ENCODE measurements at places on chromosomes 12 and 14.

DNA sequence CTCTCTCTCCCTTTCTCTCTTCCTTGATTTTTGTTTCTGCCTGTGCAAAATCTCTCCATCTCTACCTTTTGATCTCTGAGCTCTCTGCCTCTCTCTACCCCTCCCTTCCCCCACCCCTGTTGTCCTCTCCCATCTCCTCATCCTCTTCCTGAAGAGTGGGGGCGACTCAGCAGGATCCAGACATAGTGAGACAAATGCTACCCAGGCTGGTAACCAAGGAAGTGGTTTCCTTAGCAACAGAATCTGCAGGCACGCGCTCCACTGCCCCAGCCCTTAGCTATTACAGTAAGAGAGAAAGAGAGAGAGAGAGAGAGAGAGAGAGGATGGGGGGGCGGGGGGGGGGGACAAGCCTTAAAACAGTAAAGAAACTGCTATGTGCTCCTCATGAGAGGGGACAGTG lies 85.6 kb downstream of the CMKLR1 start:
- DNase-seq, result no peak

DNA sequence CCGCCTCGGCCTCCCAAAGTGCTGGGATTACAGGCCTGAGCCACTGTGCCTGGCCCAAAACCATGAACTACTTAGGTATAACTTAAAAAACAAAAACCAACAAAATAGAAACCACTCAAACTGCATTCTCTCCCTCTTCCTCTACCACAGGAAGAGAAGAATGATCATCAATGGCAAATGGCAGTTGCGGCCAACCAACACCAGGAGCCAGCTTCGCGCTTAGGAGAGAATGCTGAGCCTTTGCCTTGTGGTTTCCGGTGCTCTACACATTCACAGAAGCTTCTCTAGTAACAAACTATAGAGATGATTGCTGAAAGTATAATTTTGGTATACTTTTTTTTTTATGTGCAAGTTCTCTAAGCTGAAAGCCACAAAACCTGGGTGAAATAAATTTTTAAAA lies 17.1 kb downstream of the CATSPERB start:
- peak; percentile 3 for DNase-seq

GRCh38 chr12:65631621-65632111 lies 192.6 kb upstream of the HMGA2 start:
- DNase-seq, result no peak

GRCh38 chr12:110042264-110042663 lies 6.1 kb downstream of the C12orf76 start:
- no peak for DNase-seq

DNA sequence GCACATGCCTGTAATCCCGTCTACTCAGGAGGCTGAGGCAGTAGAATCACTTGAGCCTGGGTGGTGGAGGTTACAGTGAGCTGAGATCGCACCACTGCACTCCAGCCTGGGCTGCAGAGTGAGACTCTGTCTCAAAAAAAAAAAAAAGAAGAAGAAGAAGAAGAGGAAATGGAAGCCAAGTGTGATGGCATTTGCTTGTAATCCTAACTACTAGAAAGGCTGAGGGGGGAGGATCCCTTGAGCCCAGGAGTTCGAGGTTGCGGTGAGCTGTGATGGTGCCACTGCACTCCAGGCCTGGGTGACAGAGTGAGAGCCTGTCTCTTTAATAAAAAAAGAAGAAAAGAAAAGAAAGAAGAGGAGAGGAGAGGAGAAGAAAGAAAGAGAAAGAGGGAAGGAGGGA lies 52.1 kb downstream of the LGMN start:
- DNase-seq, result no peak

- no peak for DNase-seq
Measured at GRCh38 chr12:76470028-76470939, 89.3 kb downstream of the OSBPL8 start.

- DNase-seq, result no peak
Measured at GRCh38 chr12:108685469-108686260, 45.7 kb downstream of the CORO1C start.

DNA sequence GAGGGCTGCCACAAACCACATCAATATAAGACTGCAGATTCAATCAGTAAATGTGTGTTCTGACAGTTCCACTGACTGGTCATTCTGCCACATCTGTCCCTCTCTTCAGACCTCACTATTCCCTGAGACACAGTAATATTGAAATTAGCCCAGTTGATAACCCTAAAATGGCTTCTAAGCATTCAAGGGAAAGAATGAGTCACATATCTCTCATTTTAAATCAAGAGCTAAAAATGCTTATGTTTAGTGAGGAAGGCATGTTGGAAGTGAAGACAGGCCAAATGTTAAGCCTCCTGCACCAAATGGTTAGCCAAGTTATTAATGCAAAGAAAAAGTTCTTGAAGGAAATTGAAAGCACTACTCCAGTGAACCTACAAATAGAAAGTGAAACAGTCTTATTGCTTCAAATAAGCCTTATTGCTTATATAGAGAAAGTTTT lies 24.5 kb upstream of the KIF21A start:
- DNase-seq, result no peak

- no peak for DNase-seq
Measured at GRCh38 chr14:60544659-60545058, 35.7 kb downstream of the SIX6 start.

DNA sequence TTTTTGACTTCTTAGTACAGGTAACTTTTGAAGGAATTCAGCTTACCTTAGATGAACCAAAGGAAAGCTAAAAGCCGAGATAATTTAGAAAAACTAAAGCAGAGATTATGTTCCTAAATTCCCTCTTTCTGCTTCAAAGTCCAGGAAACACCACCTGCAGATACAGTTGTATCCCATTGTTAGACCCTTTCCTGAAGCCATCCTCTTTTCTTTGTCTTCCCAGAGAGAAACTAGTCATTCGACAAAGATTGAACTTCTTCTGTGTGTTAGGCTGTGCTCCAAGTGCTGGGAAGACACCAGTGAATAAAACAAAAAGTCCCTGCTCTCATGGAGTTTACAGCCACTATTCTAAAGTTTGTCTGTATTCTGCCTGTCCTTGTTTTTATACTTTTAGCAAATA lies 29.3 kb downstream of the PPM1A start:
- DNase-seq, result no peak

DNA sequence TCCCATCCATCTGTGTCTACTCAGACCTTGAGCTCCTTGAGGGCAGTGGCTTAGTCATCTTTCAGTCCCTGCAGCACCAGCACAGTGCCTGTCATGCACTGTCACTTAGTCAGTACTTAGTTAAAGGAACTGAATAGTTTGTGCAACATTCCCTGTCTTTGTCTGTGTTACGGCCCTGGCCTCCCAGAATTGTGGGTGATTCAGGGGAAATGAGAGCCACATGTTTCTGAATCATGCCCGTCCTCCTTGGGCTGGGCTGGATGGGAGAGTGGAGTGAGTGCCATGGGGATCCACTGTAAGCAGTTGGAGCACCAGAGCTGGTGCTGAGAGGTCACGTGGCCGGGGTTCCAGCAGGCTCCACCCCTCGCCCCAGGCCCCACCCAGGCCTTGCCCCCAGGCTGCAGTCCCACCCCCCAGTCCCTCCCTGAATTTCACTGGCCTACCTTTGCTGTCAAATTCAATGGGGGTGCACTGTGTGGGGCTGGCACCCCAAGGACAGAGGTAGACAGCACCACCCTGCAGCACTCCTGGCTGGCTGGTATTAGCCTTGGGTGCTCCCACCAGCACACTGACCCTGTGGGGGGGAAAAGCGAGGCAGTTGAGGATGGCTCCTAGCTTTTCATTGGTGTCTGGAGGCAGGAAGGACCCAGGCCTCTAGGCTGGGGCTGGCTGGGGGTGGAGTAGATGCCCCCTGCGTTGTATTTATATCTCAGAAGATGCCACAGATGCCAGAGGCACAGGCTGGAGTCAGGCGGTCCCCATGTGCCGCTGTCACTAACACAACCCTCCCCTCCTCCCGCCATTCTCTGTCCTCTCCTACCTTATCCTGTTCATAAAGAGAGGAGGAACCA lies 7.5 kb downstream of the ITGA5 start:
- no peak for DNase-seq

- no peak for DNase-seq
Measured at GRCh38 chr12:4564818-4565217, 2.8 kb downstream of the DYRK4 start.

DNA sequence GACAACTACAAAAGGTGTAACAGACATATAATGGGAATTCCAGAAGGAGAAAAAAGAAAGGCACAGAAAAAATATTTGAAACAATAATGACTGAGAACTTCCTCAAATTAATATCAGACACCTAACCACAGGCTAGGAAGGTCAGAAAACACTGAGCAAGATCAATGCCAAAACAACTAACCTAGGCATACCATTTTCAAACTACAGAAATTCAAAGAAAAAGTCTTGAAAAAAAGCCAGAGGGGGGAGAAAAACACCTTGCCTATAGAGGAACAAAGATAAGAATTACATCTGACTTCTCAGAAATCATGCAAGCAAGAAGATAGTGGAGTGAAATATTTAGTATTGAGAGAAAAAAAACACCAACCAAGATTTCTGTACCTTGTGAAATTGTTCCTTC lies 77.8 kb downstream of the RIN3 start:
- no peak for DNase-seq

GRCh38 chr12:52132754-52133161 lies 53.3 kb downstream of the SMIM41 start:
- DNase-seq, result no peak

GRCh38 chr12:117060929-117061305 lies 38.3 kb downstream of the TESC start:
- DNase-seq, result no peak

Data from stimulated activated CD8-positive, alpha-beta memory T cell treated with anti-CD3 and anti-CD28 coated beads, Interleukin-7, amount 100 ng/mL, for 1 hour (primary cell).